ENCODE measurements at places on chromosomes 7 and 10. TPM values are rescaled to one million over a fixed set of nuclear protein-coding genes. Genes with fewer than 3 reads are reported as not detected.

DNA sequence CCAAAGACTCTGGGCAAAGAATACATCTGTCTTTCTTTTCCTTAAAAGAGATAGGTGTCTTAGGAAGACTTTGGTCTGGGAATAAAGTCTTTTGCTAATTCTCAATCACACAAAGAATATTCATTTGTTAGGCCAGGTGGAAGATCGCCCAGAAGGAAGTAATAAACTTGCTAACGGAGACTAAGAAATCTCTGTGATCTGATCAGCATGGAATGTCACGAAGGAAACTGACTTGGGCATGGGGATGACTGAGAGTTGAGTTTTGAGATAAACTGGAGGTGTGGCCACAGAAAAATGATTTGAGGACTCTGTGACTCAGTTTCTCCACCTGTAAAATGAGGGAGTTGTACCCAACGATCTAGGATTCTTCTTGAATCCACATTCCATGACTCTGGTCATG is 161.1 kb upstream of the SVIL start:
- no peak for DNase-seq

DNA sequence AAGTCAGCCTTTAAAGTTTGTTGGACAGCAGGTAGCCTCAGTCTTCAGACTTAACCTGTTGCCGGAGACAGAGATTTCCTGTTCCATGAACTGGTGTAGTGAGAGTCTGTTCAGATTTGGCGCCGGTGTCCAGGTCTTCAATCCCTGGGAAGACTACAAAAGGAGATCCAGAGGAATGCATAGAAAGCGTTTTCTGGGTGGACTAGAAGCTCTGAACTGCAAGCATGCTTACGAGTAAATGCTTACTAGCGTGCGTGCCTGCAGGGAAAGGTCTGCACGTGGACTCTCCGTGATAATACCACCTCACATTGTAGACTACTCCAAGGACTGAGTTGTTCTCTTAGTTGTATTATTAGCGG is 878 bp downstream of the GLRX3 start:
- DNase-seq, result no peak

DNA sequence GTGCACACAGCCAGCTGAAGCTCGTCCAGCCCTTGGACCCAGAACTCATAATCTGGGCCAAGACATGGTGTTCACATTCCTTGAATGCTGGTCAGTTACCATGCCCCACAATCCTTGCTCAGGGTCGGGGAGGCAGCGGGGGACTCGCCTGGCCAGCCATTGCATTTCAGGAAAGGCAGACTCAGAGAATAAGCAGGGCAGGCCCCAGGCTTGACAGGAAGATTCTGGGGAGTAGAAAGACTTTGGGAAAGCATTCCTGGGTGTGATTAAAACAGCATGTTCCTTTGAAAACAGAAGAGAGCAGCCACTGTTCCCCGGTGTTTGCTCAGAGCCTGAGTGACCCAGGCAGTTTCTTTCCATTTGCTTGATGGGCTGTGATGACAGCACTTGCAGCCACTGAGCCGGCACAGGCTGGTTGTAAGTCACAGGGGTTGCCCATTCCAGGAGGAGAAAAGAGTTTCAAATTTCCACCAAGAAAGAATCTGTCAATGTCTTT is 473.7 kb downstream of the TYW1 start:
- DNase-seq, result peak; percentile 37

DNA sequence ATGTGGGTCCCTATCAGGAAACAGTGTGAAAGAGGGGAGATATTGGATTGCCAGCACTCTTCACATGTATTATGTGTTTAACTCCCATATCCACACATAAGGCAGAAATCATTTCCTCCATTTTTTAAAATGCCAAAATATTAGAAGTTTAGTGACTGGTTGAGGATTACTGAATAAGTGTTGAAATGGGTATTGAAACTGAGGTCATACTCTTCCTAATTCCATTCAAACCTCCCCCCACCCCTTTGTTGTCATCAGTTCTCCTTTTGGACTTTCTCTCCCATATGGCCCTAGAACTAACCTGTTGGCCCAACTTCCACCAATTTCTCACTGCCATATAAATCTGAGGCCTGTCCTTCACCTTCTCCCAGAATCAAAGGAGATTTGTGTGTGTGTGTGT is 81.6 kb downstream of the EVX1 start:
- no peak for DNase-seq

DNA sequence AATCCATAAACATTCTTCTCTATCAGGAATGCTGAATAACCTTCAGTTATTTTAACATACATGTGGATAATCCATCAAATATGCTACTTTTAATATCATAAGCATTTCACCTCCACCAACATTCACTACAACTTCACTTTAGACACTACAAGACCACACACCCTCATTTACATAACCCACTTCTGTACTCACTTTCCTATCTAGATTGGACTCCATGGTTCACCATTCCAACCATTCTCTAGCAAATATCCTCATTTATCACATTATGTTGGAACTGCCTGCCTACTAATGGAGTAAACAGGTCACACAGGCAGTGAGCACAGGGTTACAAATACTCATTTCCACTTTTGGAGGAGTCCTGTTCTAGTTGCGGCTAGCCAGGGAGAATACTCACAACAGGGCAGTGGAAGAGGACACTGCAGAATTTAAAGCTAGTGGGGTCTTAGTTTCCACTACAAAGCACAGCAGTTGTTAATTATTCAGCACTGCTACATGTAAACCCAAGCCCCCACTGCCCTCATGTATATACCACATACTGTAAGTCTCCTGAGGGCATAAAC is 18.4 kb downstream of the SNX13 start:
- no peak for DNase-seq

- no peak for DNase-seq
Measured at GRCh38 chr10:111646021-111646420, 537.5 kb downstream of the GPAM start.

GRCh38 chr10:23141995-23142394 is 46.6 kb downstream of the MSRB2 start:
- DNase-seq, result no peak

DNA sequence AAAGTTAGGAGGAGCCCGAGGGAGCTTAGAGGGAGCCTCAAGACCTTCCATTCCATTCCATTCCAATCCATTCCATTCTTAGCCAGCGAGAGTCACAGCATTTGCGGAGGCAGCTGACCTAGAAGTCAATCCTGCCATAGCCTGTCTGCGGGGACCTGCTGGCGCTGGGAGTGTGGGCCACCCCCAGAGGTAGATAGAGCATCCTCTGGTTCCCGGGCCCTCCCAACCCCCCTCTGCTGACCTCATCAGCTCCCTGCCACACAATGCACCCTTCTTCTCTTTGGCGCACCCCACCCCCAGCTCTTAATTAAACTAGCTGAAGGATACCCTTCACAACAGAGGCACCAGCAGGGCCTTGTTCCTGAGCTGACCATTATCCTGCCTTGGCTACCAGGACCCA is 152.5 kb upstream of the ZMIZ1 start:
- DNase-seq, result no peak

- DNase-seq, result no peak
Measured at GRCh38 chr7:1124164-1124563, 35.8 kb downstream of the ZFAND2A start.

GRCh38 chr10:110544958-110545537 is 22.4 kb upstream of the SMC3 start:
- no peak for DNase-seq

DNA sequence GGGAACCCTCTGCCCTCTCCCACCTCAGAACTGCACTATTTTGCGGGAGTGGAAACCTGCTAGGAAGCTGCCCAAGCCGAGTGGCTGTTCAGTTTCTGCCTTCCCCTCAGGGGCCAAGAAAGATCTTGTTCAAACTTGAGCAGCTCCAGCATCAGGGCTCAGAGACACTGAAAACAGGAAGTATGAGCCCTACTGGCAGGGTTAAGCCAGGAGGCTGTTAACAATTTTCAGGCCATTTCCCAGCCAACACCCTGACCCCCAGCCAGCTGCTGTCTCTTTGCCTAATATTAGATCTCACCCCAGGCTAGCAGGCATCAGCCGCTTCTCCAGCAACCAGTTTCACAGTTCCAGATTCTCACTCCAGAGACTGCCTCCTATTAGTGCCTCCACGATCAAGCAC is 9.2 kb downstream of the PLAU start:
- DNase-seq, result peak; percentile 66

GRCh38 chr10:125024497-125025234 is 82.7 kb downstream of the ZRANB1 start:
- peak; percentile 8 for DNase-seq

GRCh38 chr7:26490640-26491624 is 199.3 kb downstream of the SNX10 start:
- no peak for DNase-seq

- no peak for DNase-seq
Measured at GRCh38 chr10:88122145-88122544, 258.7 kb downstream of the PTEN start.

- DNase-seq, result peak; percentile 53
Measured at GRCh38 chr10:86361156-86362128, 5.2 kb downstream of the GRID1 start.

GRCh38 chr10:3978174-3978573 is 193.2 kb upstream of the KLF6 start:
- DNase-seq, result no peak

- no peak for DNase-seq
Measured at GRCh38 chr10:28800144-28800543, 122.8 kb downstream of the BAMBI start.

Gene BAMBI
- total RNA-seq, result 12.5 TPM

Gene ABHD11
- total RNA-seq, result 24.0 TPM

Gene SFTPA1
- total RNA-seq, result 0.17 TPM

Gene DENND10
- 19.7 TPM for total RNA-seq

Gene FBH1
- 78.7 TPM for total RNA-seq

Gene DNAJB9
- 40.8 TPM for total RNA-seq

Gene TUBB8
- total RNA-seq, result not detected

Gene DRGX
- total RNA-seq, result not detected

Gene ADRB1
- 77.8 TPM for total RNA-seq

Gene ARID5B
- total RNA-seq, result 12.9 TPM

Gene PROSER2
- total RNA-seq, result 1.1 TPM

Gene PRLHR
- total RNA-seq, result not detected

Gene AKR1E2
- total RNA-seq, result 4.5 TPM
